ENCODE measurements at places on chromosomes 12 and 14.

DNA sequence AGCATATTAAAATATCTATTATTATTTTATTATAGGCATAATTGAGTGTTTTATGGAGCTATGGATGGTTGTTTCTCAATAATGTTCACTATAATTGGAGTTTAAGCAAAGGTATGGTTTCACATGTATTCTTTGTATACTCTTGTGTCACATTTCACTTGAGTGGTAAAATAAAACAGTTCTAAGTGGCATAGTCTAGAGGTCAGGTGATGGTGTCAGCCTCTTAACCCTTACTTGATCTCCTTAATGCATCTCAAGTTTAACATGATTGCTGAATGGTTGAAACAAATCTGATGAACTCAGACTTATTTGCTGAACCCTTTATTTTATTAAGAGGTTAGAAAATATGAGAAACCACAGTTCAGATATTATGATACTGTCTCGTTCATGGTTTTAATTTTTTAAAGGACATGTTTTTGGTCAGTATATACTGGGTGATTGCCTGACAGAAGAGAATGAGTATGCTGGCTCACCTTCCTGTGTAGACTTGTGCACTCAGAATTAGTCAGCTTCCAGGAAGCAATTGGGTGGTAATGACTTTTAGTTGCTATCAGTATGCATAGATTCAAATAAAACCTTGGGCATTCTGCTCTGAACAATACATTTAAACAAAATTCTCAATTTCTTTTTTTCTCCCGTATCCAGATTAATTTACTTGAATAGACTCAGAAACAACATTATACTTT is 464.6 kb downstream of the PCNX1 start:
- peak; percentile 93 for ATAC-seq

GRCh38 chr12:68237078-68237477 is 11.5 kb upstream of the IL26 start:
- ATAC-seq: 0 out of 3 replicates have a peak, but pooled peaks have one; percentile 12

DNA sequence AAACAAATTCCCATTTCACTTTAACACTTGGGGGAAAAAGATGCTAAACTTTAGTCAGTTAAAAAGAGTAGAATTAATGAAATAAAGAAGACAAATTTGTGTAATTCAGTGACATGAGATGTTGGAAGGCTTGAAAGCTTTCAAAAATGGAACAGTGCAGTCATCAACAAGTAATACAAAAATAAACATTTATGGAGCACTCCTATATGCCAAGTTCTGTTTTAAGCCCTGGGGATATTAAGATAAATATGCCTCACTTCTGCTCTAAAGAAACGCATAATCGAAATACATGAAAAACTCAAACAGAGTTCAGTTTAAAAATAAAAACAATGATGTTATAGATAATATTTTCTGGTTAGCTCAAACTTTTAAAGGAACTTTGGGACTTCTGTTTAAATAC is 93.0 kb downstream of the KCNH5 start:
- ATAC-seq: no peak

DNA sequence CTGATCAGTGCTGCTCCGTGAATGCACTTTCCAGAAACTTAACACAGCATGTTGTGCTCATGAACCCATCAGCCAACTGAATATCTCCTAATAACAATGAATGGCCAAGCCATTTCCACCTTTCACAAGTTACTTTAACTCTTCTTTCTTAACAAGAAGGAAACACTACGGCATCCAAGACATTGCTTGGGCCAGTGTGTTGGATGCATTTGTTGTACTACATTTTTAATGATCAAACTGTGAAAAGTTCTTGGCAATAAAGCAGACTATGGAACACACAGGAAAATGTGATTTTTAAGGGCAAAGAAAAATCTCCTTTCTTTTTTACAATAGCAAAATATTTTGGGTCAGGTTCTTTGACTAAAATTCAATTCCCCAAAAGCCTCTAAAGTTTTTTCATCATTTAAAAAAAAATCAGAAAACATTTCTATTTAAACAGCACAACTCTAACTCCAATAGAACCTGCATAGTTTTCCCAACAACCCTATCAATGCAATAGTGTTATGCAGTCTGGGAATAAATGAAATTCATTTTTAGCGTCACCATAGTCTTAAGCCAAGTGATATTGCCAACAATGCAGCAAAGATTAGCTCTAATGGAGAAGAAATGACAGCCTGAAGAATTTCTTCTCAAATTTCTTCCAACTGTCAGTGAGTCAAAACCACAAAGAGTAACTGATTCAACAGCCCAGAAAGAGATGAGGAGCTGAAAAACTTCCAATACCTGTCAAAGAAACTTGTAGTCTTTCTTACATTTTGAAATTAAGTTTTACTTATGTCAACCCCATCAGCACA is 50.7 kb upstream of the PTPRR start:
- peak; percentile 65 for ATAC-seq

DNA sequence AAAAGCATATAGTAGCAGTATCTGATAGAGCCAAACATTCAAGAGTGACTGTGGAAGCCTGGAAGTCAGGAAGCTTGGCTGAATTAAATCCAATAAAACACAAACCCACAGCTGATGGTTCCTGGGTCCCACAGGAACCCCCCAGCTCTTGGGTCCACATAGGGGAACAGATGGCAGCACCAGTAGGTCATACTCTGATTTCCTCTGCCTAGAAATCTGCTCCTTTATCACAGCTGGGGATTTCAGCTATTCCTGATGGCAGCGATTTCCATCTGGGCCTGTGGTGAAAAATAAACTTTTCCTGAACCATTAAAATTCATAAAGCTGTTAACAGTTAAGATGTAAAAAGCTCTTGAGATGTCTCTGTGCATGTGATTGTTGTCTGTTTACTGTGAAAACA is 202.0 kb upstream of the FRMD6 start:
- no peak for ATAC-seq

GRCh38 chr14:25274529-25274928 is 224.6 kb upstream of the STXBP6 start:
- no peak for ATAC-seq

DNA sequence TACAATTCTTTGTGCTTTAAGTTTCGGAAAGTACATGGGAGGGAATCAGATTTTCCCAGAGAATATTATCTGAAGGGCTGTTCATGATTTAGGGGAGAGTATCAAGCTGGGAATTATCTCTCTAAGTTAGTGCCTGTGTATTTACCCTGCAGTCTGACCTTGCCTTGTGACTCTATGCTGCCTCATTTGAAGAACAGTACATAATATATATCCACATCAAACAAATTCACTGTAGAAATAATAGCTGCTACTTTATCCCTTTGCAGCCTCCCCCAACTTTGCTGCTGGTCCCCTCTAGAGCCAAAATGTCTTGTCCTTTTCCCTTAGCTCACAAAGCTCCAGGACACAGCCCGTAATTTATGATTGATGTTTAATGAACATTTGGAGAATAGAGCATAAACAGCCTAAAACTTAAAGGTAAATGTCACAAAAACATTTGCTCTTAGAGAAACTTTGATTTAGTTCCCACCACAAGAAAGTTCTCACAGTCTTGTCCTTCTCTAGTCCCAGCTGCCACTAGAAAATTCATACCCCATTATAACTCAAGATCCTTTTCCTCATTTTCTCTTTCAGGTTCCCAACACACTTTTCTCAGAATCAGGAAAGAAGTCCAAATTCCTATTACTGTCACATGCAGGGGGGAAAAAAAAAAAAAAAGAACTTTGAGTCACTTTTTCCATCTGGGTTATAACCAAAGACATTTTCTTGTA is 1009.6 kb downstream of the FLRT2 start:
- ATAC-seq: no peak

DNA sequence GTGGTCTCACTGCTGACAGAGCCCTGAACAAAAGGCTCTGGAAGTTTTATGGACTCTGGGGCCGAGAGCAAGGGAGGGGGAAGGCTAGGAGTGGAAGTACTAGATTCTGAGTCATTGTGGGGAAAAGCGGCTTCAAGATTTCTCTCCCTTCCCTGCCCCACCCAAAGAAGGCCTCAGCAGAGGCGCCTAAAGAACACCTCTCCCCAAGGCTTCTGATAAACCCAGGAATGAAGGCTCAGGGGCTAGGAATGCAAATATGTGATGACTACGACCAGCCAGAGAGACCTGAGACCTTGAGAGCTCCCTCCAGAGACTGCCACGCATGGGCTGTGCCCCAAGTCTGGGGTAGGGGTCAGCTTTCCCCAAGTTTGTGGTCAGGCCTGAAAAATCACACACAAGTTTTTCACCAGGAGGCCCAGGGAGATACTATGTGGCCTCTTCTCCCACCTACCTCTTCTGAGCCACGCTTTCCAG is 130.7 kb upstream of the HIF1A start:
- peak; percentile 13 for ATAC-seq

DNA sequence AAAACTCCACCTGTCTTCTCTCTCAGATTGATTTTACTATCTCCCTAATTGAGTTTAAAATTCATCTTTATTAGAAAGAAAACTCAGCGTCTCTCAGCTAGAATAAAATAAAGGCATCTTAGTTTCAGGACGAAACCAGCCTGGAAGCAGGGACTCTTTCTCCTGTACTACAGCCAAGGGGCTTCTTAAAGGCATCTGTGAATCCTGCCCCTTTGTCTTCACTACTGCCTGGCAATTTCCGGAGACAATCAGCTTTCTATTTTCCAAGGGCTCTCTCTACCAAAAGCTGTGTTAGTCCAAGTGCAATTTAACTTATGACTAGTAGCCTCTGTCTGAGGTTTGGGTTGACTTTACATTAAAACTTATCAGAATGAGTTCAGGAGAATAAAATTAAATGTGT is 623.3 kb upstream of the FOXG1 start:
- no peak for ATAC-seq

DNA sequence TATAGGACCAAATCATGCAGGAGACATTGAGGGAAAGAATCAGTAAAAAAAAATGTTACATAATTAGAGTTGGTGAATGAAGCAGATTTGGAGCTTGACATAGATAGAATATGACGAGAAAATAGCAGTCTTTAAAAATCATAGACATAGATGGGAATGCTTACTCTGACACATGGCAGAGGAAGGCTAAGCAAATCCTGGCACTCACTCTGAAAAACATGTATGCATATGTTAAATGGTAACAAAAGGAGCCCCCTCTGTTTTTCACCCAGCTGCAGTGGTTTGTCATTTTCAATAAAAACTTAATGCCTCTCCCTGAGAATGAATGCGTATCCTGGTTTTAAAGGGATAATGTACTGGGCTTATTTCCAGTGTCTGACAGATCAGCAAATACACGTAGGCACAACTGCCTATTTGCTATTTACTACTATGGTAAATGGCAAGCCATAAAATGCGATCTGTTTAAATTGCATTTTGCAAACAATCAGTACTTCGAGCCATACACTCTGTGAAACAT is 561.2 kb upstream of the SEL1L start:
- ATAC-seq: no peak

- ATAC-seq: no peak
Observed at GRCh38 chr14:69664865-69665526, 53.6 kb downstream of the SUSD6 start.

- ATAC-seq: no peak
Observed at GRCh38 chr14:103881268-103882201, 34.2 kb upstream of the PPP1R13B start.

GRCh38 chr14:96195441-96196081 is 9.1 kb upstream of the BDKRB2 start:
- ATAC-seq: no peak

- ATAC-seq: peak; percentile 33
Observed at GRCh38 chr14:89915114-89915878, 39.2 kb downstream of the EFCAB11 start.

DNA sequence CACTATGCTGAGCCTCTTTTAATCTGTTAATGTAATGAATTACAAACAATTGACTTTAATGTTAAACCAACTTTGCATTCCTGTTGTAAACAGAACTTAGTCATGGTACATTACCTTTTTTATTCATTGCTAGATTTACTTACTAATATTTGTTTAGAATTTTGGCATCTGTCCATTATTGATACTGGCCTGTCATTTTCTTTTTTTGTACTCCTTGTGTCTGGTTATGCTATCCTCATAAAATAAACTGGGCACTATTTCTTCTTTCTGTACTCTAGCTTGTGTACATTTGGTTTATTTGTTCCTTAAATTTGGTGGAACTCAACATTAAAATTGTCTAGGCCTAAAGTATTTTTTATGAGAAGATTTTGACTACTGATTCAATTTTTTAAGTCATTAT is 32.1 kb downstream of the SPATA7 start:
- no peak for ATAC-seq

GRCh38 chr14:80403036-80403435 is 191.7 kb upstream of the DIO2 start:
- no peak for ATAC-seq

DNA sequence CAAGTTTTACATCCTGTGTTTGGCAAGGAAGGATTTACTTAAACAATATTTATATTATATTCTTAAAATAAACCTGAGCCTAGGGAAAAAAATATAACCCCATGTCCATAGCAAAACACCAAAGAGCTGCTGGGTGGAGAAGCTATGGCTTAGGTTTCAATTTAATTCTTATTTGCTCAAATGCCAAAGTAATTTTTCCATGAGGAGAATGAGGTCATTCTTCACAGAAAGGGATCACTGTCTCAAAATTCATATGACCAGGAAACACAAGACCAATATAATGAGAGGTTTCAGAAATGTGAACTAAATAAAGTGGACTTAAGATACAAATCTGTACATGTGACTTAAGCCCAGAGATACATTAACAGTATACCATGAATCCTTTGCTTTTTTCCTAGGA is 195.0 kb downstream of the PHLDA1 start:
- ATAC-seq: no peak

DNA sequence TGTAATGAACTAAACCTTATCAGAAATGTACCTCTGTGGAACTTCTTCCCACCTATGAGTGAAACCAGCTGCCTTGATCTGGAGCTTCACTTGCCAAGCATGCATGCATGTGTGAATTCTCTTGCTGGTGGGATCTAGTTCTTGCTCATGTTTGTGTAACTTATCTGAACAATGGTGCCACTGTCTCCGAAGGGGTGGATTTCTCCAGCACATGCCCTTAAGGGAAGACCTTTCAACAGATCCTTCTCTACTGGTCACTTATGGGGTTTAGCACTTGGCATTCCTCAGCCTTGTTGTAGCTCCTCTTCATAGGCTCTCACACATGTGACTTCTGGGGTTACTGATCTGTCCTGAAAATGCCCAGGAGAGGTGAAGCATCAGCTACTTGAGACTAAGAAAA is 25.0 kb downstream of the SMOC1 start:
- no peak for ATAC-seq

DNA sequence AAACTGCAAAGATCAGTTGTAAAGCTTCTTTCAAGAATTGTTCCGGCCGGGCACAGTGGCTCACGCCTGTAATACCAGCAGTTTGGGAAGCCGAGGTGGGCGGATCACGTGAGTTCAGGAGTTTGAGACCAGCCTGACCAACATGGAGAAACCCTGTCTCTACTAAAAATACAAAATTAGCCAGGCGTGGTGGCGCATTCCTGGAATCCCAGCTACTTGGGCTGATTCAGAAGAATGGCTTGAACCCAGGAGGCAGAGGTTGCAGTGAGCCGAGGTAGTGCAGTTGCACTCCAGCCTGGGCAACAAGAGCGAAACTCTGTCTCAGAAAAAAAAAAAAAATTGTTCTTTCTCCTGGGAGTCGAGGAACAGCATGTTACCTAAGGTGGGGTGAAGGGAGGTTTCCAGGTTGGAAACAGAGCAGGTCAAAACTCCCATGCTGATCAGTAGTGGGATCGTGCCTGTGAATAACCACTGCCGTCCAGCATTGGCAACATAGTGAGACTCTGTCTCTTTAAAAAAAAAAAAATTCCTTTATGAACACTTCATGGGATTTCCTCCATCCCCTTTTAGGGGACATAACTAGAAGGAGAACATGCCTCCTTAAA is 13.9 kb downstream of the FBXO34 start:
- ATAC-seq: no peak

GRCh38 chr14:75126121-75126544 is 715 bp downstream of the NEK9 start:
- no peak for ATAC-seq

Data from SK-N-SH treated with all-trans-retinoic acid at 6 μM for 48 hours (cell line).